ENCODE measurements at places on chromosomes 6 and 20. TPM values are rescaled to one million over a fixed set of nuclear protein-coding genes. Genes with fewer than 3 reads are reported as not detected.

DNA sequence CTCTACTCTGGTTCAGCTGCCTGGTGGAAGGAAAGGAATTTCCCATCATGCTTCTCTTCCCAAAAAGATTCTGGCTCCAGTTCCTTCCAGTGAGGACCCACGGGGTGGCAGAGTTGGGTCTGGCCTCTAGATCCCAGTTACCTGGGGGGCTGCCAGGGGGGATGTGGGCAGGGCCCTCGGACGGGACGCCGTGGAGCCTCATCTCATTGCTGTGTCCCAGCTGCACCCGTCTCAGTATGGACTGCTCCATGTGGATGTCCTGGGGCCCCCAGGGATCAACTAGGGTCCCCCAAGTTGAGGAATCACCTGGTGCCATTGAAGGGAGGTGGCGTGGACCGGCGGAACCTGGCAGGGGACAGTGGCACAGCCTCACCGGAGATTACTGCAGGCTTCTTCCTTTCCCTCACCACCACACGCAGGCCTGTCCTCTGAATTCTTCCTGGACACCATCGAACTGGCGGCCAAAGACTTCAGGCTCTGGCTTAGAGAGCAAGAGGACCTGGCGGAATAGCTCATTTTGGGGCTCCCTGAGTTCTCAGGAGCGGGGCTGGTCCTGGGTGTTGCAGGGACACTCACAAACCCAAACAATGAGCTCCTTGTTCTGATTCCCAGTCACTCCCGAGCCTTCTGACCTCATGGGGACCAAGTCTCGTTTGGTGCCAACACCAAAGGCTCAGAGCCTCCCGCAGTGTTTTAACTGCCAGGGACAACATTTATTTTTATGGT is 8.5 kb downstream of the ZBP1 start:
- DNase-seq: no peak

- no peak for DNase-seq
These were observed 174.9 kb upstream of the PRND start for GRCh38 chr20:4546786-4547185.

- no peak for DNase-seq
These were observed 178.4 kb downstream of the MAFB start for GRCh38 chr20:40510622-40511021.

GRCh38 chr20:370151-370600 is 10.4 kb upstream of the TRIB3 start:
- DNase-seq: no peak

The SLC26A8 gene
- 0.22 TPM for polyA plus RNA-seq

The UBR2 gene
- 17.0 TPM for polyA plus RNA-seq

The METTL24 gene
- 0.37 TPM for polyA plus RNA-seq

The CTAGE9 gene
- polyA plus RNA-seq: 0.10 TPM
